ENCODE measurements at places on chromosomes 4 and X.

DNA sequence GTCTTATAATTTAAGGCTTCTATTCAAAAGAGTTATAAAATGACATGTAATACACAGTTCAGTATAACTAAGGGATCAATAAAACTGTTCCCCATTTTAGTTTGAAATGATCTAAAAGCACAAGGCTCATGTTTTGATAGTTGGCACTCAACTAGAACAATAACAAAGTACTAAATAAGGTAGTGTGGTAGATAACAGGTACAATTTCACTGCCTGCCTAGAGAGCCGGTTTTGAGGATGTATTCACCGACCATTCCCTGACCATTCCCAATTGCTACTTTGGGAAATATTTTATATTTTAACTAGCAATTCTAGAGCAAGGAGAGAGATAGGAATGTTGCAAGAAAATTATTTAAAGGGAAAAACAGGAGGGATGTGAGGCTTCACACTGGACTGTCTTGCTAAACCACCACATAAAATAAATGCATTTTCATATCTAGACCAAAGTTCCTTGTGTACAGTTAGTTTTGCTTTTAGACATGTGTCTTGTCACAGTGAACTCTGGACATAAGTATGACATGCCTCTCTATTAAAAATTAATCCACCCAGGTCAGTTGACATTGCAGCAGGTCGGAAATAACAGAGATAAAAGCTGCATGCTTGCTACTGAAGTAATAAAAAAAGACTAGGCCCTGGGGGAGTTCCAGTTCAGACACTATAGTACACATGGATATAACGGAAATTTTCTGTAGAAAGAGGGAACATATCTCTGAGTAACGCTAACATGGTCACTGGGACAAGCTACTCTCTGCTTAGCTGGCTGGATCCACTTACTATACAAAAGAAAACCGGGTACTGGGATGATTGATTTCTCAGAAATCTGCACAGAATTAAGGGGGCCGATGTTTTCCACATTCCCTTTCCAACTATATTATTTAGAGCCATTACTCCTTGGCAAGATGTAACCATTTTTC lies 56.3 kb upstream of the NAP1L5 start:
- no peak for DNase-seq

DNA sequence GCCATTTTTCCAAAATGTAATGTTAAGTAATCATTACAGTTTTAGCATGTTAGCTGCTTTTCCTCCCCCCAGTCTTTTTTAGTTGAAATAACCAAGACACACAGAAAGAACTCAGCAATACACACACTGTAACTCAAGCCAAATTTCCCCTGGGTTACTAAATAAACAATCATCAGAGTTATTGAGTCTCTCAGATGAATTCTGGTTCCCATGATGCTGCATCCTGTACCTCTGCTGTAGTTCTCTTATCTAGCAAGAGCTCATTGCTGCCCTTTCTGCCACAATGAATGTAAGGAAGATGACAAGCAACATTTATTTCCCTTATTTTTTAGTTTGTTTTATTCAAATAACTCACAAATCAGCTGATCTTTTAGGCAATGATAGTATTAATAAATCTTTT lies 185.1 kb downstream of the ARHGAP6 start:
- no peak for DNase-seq

- no peak for DNase-seq
Measured at GRCh38 chr4:48645225-48645794, 134.8 kb downstream of the FRYL start.

DNA sequence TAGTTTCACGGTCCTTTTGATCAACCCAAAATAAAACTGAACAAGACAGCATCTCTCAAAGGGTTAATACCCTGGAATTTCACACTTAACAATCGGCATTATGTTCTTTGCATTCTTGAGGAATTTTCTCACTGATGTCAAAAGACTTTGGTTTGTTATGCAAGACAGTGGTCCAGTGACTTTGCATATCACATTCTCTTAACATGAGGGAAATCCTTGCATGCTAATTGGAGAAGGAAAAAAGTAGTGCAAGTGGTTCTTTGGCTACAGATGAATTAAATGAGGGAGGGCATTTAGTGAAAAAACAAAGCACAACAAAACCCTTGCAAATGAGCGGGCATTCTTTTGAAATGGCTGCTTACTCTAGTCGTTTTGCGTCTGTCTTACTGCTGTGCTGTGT lies 105.1 kb upstream of the LIMCH1 start:
- peak; percentile 85 for DNase-seq
